ENCODE measurements at places on chromosomes 7 and 10.

DNA sequence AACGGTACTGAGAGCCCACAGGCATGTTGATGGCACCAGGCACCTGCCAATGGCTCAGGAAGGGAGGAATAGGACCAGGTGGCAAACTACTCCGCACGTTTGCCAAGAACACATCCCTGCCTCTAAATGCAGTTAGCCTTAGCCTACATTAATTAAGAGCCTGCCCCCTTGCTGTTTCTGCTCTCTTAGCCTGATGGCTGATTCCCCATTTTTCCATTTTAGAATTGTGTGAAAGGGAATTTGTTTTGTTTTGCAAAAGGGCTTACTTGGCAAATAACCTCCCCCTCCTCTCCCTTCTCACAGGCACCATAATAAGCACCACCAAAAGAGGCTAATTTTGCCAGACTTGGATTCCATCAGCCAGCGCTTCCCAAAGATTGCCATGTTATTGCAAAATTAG lies 1203.2 kb downstream of the SORCS3 start:
- DNase-seq = no peak

DNA sequence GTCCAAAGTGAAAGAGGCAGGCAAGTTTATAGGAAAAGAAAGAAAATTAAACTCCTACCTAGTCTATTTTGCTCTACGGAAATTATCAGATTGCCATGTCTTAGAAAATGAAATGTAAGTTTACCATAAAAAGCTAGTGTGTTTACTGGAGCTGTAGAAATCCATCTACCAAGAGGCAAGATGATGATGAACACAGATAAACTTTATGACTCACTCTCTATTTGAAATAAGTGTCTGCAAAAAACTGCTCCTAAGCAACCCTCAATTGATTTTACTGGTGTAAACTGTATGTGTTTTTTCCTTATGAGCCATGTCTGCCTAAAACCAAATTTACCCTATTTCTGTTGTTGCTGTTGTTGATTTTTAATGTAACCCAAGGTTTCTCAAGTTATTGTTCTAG lies 73.8 kb upstream of the TMEM106B start:
- DNase-seq = no peak

DNA sequence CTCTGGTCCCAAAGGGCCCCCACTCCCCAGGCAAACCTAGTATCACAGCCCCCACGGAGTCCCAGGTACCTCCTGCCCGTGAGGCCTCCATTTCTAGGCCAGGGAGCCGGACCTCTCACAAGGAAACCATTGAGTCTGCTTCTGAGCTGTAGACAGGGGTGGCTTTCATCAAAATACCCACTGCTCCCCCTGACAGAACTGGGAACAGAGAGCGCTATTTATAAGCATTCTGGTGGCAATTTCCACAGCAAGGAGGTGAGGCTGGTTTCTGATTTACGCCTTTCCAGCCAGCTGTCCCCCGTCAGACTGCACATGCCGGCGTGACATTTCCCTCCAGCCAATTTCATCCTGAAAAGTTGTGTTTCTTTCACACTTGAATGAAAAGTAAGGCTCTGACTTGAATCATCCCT lies 407.5 kb upstream of the PRKCQ start:
- no peak for DNase-seq

- no peak for DNase-seq
These were observed 24.9 kb downstream of the KLF6 start for GRCh38 chr10:3760083-3760482.

All from stimulated activated CD8-positive, alpha-beta memory T cell treated with anti-CD3 and anti-CD28 coated beads, Interleukin-12 subunit alpha, Interleukin-12 subunit beta, amount 100 ng/mL, for 1 hour (primary cell).